Renal cortex interstitium (tissue), 15 donors: ENCODE measurements at places on chromosomes 12 and 14. TPM values are rescaled to one million over a fixed set of nuclear protein-coding genes. Genes with fewer than 3 reads are reported as not detected.

DNA sequence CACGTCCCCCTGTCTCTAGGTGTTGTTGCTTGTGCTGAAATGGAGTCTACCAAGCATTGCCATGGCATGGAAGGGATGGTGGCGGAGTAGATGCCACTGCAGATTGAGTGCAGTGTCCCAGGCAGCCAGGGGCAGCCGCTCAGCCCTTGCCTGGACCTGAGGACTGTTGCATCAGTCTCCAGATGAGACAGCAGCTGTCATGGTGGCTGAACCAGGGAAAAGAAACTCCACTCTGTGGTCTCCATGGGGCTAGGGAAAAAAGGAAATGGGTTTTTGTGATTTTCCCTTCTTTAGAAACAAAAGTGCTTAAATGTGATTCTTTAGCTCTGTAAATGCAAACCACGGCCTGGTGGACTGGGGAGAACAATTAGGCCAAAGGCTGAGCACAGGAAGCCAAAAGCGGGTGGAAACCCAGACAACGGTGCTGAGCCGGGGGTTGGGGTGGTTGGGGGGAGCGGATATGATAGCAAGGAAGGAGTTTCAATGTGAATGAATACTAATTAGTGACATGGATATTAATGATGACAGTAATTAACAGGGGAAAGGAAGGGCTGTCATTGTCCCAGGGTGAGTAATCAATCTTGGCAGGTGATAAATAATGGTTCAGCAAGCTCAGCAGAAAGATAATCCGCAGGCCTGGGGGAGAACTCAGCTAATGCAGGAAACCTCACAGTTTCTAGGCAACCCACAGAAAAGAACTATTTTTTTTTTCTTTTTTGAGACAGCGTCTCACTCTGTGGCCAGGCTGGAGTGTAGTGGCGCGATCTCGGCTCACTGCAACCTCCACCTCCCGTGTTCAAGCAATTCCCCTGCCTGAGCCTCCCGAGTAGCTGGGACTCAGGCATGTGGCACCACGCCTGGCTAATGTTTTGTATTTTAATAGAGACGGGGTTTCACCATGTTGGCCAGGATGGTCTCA lies 442.6 kb downstream of the DPF3 start:
- DNase-seq = peak; percentile 29

DNA sequence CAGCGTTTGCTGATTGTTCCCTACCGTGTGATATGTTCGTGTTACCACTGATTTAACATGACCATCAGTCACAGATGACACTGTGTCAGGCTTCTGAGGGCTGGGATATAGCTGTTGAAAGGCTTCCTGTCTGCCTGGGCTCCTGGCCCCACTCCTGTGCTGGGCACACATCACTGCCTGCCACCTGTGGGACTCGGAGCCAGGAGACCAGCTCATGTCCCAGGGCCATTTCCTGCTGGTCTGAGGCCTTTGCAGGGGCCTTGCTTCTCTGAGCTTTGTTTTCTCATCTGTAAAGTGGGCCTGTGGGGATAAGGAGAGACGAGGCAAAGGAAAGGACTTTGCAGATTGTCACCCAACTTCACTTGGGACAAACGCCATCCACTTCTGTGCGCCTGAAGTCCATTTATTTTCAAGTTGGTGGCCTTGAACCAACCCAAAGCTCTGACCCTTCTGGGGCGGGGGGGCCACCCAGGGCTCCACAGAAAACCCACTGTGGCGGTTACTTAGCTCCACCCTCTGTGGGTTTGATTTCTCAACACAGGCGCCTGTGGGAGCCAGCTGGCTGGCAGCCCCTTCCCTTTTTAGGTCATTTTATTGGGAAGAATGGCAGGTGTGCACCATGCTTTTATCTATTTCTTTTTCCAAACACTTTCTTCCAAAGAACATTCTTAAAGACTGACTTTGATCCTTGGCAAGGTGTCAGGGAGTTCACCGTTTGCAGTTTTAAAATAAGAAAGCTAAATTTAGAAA lies 54.1 kb downstream of the BEGAIN start:
- no peak for DNase-seq

GRCh38 chr14:24639905-24640304 lies 5.9 kb upstream of the GZMB start:
- no peak for DNase-seq

GRCh38 chr14:21408147-21408546 lies 24.3 kb upstream of the SUPT16H start:
- DNase-seq = no peak

Gene DICER1
- polyA plus RNA-seq = 49.6 TPM

Gene DDN
- 85.3 TPM for polyA plus RNA-seq

Gene CLEC2A
- not detected for polyA plus RNA-seq

Gene IFI27
- 5.0 TPM for polyA plus RNA-seq

DNA sequence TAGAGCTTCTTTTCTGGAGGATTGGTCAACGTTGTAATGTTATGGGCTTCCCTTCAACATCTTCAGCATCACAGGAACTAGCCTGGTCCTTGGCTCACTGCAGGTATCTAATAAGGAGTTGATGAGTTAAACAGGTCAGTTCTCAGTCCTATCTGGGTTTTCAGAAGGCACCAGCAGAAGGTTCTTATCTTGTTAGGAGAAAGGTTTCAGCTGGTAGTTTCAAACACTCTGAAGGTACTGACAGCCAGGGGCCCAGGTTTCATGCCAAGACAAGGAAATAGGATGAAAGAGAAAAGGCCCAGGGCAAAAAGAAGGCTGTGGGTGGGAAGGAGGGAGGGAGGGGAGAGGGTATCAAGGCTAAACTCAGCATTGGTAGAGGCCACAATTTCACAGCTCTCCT lies 21.4 kb downstream of the TMEM229B start:
- DNase-seq = no peak

GRCh38 chr14:65290830-65291229 lies 121.7 kb upstream of the FUT8 start:
- DNase-seq = no peak

- DNase-seq = no peak
These were observed 49.2 kb upstream of the SSTR1 start for GRCh38 chr14:38158468-38158867.

Gene ENDOU
- 0.32 TPM for polyA plus RNA-seq

DNA sequence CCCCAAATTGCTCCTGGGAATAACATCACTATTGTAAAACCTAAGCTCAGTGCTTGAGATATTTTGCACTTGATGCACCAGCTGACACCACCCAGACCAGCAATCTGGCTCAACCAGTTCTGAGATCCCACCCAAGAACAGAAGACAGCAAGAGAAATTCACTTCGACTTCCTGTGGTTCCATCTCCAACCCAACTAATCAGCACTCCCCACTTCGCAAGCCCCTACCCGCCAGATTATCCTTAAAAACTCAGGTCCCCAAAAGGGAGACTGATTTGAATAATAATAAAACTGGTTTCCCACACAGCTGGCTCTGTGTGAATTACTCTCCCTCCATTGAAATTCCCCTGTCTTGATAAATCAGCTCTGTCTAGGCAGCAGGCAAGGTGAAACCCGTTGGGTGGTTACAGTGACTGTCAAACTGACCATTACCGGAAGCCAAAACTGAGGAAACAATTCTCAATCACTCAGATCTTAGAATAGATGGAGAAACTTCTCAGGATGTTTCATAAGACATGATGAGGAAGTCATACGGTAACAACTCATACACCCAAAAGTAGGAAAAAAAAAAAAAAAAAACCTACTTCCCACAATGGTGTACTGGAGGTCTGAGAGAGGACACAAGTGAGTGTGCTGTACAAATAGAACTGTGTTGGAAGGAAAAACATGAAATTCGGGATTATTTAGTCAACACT lies 92.4 kb downstream of the TMTC1 start:
- DNase-seq = no peak

DNA sequence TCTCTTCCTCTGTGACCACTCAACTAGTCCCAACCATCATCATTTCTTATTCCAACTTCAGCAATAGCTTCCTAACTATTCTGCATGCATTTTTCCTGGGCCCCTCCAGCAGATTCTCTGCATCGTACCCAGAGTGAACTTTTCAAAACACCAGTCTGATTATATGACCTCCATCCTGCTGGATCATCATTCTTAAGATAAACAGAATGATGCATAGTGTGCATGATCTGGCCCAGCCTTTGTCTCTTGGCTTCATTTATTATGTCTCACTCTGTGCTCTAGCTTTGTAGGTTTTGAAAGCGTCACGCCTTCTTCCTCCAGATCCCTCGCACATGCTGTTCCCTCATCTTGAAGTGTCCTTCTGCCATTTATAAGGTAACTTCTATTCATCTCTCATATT lies 46.3 kb upstream of the SLC38A4 start:
- no peak for DNase-seq

Gene ARF3
- 132 TPM for polyA plus RNA-seq

- no peak for DNase-seq
These were observed 158.4 kb downstream of the NTF3 start for GRCh38 chr12:5590316-5590715.

DNA sequence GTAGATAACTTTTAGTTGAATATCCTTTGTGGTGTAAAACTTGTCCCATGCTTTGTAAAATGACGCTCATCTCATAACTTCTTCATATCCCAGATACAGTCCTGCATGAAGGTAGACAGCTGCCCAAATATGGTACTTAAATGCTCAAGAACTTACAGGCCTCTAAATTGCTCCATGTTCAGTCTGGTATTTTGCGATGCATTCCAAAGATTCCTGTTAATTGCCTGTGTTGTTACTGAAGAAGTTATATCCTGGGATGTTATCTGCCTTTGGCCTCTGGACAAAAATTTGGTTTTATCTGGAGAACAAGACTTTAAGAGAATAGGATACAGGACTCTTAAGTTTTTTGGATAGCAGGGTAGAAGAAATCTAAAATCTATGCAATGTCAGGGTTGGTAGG lies 473.0 kb downstream of the PCNX1 start:
- DNase-seq = no peak

GRCh38 chr12:116495260-116495659 lies 63.9 kb upstream of the MAP1LC3B2 start:
- DNase-seq = no peak

Gene ANO2
- 3.1 TPM for polyA plus RNA-seq

DNA sequence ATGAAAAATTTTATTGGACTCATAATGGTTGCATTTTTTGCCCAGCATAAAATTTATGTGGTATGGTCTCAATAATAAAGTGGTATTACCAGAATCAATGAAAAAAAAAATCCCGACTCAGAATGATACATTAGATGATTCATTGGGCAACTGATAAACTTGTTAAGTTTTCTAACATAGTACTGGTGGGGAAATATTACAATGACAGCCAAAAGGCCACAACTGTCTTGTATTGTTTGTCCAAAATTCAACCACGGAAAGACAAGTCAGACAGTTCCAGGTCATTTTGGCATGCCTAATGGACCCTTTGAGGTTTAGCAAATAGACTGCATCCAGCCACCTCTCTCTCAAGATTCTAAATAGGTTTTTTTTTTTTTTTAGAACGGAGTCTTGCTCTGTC lies 70.5 kb upstream of the TRIM9 start:
- DNase-seq = no peak

Gene PPFIBP1
- 81.6 TPM for polyA plus RNA-seq

GRCh38 chr12:85794531-85794930 lies 41.7 kb downstream of the RASSF9 start:
- DNase-seq = no peak

DNA sequence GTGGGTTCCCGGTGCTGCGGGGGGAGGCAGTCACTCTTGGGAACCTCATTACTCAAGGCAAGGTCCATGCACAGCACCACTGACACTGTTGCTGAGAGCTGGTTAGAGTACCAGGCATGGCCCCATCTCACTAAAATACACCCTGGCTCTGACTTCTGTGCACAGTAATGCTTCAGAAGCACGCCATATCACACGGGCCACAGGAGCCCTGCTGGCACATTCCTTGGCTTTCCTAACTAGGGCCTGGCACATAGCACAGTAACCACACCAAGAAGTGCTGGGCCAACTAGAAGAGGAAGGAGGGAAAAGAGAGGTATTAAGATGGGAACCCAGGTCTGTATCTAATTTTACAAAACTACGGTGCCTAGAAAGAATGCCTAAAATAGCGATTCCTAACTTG lies 13.5 kb upstream of the RAB35 start:
- DNase-seq = no peak

Gene MYF5
- not detected for polyA plus RNA-seq

Gene PIWIL1
- 0.54 TPM for polyA plus RNA-seq

DNA sequence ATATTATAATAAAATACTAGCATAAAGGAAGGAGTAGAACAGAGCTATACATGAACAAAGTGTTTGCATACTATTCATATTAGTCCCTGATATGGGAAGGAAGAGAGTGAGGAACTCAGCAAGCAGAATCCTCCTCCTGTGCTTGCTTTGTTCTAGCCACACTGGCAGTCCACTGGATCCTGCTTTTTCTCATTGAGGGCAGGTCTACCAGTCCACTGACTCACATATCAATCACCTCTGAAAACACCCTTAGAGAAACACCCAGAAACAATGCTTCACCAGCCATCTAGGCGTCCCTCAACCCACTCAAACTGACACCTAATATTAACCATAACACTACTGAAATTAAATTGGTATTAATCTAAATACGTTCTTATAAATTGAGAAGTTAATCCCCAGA lies 1861.7 kb upstream of the SEL1L start:
- DNase-seq = no peak

Gene ANKS1B
- 3.9 TPM for polyA plus RNA-seq

Gene TAS2R19
- polyA plus RNA-seq = 1.8 TPM

- no peak for DNase-seq
These were observed 3.9 kb upstream of the DNAL1 start for GRCh38 chr14:73640796-73641365.

Gene PPP4R4
- 0.09 TPM for polyA plus RNA-seq

Gene CD163L1
- polyA plus RNA-seq = 3.0 TPM

Gene NTS
- polyA plus RNA-seq = 4.1 TPM

GRCh38 chr14:55241673-55242072 lies 29.5 kb upstream of the FBXO34 start:
- DNase-seq = no peak

DNA sequence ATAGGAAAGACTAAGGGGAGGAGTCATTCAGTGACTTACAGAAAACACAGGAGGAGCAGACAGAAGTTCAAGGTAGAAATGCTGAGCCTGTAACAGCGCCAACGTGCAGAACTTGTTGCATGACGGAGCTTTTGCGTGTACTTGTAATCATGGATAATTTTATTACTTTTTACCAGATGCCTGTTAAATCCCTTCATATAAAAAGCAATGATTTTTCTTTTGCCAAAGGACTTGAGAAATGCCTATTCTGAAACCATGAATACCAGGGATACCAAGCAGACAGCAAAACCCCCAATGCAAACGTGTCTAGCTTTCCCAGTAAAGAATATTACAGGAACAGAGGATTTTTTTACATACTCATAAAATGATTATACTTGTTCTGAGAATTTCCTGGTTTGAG lies 163.6 kb upstream of the GSC start:
- DNase-seq = no peak

DNA sequence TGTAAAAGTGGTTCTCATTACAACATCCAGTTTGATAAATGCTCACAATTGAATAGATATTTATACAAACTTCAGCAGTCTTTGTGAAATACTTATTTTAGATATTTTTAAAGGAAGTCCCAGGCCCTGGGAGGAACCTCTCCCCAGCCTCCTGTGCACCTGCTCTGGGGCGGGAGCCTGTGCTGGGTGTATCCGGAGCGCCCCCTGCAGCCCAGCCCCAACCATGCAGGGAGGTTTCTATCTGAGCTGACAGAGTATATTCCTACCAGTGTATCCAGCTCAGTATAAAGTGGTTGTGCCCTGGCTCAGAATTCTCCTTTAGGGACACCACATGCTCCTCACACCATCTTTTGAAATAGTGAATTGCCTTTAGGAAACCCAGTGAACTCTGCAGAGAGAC lies 851.8 kb downstream of the TMEM121 start:
- no peak for DNase-seq
